ENCODE measurements at places on chromosomes 6 and 20.

GRCh38 chr20:12882832-12883506 is 125.8 kb upstream of the SPTLC3 start:
- DNase-seq, result no peak

DNA sequence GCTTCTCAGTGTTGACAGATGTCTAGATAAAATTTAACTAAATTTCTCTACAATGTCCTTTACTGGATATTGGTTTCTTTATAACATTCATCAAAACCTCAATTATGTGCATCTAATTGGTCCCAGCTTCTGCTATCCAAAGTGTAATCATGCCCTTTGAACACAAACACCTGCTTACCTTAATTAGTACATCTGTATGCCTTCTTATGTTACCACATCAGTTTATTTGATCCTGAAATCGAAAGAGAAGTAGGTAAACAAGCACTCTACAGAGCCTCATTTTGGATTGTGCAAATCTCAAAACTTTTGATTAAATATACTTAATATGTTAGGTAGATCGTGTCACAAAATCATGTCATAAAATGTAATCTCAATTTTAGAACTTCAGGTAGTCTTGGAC is 36.5 kb downstream of the TAB2 start:
- no peak for DNase-seq

- no peak for DNase-seq
Measured at GRCh38 chr6:5231289-5231688, 29.5 kb downstream of the LYRM4 start.

GRCh38 chr6:142692942-142693341 is 252.0 kb downstream of the HIVEP2 start:
- DNase-seq, result peak; percentile 53
